ENCODE measurements at places on chromosomes 11 and 22.

DNA sequence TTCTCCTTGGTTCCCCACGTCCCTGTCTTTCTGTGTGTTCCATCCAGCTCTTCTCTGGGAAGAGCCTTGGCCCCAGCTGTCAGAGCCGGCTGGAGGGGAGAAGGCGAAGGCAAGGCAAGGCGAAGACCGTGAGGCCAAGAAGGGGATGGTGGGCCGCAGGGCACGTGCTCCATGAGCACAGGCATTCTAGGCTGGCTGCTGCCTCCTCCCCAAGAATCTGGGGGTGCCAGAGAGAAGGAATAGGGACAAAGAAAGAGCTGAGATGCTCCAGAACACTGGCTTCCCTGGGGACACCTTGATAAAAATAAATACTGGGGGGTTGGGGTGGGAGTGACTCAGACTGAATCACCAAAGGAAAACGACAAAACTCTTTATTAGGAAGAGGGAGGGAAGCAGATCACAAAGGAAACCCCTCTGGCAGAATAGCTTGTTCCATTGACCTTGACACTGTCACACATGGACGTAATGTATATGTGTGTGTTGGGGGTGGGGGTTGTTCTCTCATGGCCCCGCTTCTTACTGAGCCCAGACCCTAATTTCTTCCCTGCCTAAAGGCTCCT lies 52.5 kb downstream of the NECTIN1 start:
- DNase-seq: no peak

- DNase-seq: no peak
These were observed 634.1 kb downstream of the LRRC4C start for GRCh38 chr11:40825201-40825834.

GRCh38 chr11:14240951-14241350 lies 118.0 kb downstream of the RRAS2 start:
- no peak for DNase-seq

- no peak for DNase-seq
These were observed 115.7 kb downstream of the ABTB2 start for GRCh38 chr11:34242037-34242625.

- DNase-seq: no peak
These were observed 140.3 kb upstream of the RAG2 start for GRCh38 chr11:36738292-36738861.

- no peak for DNase-seq
These were observed 84.7 kb upstream of the WNT7B start for GRCh38 chr22:46061501-46062231.

- DNase-seq: no peak
These were observed 104.9 kb downstream of the VPREB1 start for GRCh38 chr22:22349455-22349836.

DNA sequence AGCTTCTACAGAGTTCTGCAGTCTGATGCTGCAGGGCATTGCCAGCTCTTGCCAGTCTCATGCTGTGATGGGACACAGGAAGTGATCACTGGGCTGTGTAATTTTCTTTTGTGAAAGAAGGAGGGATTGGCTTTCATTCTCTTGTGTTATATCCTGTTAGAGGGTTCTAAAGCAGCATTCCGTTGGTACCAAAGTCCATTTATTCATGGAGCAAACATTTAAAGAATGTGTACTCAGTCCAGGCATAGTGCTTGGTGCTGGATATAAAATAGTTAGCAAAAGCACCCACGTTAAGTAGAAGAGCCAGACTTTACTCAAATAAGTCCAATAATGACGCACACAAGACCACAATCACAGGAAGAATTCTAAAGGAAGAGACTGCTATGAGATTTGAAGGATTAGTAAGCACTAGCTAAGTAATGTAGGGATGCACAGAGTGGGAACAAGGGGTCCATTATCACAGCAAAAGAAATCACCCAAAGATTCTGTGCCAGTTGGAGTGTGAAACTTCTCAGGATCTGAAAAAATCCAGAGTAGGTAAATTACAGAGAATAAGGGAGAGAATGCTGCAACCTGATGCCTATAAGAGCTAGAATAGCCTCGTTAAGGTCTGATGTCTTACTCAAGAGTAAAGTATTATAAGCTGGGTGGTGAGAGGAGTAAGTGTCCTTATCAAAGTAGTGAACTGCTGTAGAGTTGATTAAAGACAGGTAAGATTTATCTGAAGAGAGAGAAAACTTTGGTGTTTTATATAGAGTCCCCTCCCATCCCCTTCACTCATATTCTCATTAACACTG lies 728.3 kb downstream of the METTL15 start:
- no peak for DNase-seq

Data from RPMI8226 (cell line).